ENCODE measurements at places on chromosomes 16 and 17.

DNA sequence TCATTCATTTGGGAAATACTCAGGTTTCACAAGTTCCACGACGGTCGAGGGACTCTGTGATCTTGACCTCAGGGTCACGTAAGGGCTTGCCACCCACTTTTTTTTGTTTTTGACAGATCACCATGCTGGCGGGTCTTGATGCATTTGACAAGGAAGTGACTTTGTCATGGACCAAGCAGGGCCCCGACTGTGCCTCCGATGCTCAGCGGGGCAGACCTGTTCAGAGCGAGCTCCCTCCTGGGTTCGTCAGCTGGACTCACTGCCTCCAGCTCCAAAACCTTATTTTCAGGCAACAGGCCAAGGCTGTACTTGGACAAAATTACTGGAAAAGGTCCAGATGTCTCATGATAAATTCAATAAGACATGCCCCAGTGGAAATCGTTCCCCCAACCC lies 9.0 kb upstream of the CLEC18A start:
- no peak for DNase-seq

- DNase-seq, result no peak
Observed at GRCh38 chr17:57357830-57358430, 101.6 kb downstream of the MSI2 start.

- no peak for DNase-seq
Observed at GRCh38 chr16:24188021-24188542, 68.1 kb upstream of the CACNG3 start.

DNA sequence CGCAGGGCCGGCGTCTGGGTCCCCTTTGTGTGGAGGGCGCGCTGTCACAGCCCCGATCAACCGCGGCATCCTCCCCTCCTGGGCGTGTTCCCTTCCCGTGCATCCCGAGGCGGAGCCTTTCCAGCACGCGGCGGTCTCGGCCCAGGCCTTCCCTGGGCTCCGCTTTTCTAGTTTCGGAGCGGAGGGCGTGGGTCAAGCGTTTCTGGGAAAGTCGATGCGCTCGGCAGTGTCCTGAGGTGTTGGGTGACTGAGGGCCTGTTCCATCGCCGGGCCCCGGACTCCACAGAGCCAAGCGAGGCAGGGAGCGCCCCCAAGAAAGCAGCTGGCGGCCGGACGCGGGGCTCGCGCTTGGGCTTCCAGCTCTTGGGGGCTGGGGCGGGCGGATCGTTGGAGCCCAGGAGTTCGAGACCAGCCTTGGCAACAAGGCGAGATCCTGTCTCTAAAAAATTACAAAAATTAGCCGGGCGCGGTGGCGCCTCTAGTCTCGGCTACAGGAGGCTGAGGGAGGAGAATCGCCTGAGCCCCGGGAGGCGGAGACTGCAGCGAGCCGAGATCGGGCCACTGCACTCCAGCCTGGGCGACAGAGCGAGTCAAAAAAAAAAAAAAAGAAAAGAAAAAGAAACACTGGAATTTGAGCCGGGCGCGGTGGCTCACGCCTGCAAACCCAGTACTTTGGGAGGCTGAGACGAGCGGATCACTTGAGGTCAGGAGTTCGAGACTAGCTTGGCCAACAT lies 806 bp downstream of the IFT140 start:
- DNase-seq, result no peak

GRCh38 chr16:72203401-72203800 lies 31.4 kb upstream of the PMFBP1 start:
- no peak for DNase-seq

- DNase-seq, result no peak
Observed at GRCh38 chr16:53465606-53466280, 31.5 kb downstream of the RBL2 start.

- no peak for DNase-seq
Observed at GRCh38 chr17:45368651-45369050, 51.8 kb upstream of the MAP3K14 start.

GRCh38 chr16:75573955-75574354 lies 7.8 kb downstream of the GABARAPL2 start:
- DNase-seq, result no peak

- DNase-seq, result no peak
Observed at GRCh38 chr17:27319541-27320221, 25.8 kb downstream of the WSB1 start.

- DNase-seq, result no peak
Observed at GRCh38 chr17:12507026-12507595, 158.6 kb upstream of the MYOCD start.

GRCh38 chr17:82388223-82388921 lies 16.8 kb downstream of the UTS2R start:
- DNase-seq, result no peak

GRCh38 chr16:70689970-70690891 lies 4.4 kb upstream of the MTSS2 start:
- no peak for DNase-seq

GRCh38 chr17:40355804-40356758 lies 8.5 kb downstream of the GJD3 start:
- DNase-seq, result no peak

DNA sequence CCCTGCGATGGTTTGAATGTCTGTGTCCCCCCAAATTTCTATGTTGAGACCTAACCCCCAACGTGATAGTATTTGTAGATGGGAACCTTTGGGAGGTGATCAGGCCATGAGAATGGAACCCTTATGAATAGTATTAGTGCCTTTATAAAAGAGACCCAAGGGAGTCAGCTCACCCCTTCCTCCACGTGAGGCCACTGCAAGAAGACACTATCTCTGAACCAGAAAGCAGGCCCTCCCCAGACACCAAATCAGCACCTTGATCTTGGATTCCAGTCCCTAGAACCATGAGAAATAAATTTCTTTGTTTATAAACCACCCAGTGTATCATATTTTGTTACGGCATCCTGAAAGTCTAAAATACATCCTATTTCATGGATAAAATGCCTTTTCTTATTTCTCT lies 64.4 kb upstream of the LRRC37A3 start:
- no peak for DNase-seq

DNA sequence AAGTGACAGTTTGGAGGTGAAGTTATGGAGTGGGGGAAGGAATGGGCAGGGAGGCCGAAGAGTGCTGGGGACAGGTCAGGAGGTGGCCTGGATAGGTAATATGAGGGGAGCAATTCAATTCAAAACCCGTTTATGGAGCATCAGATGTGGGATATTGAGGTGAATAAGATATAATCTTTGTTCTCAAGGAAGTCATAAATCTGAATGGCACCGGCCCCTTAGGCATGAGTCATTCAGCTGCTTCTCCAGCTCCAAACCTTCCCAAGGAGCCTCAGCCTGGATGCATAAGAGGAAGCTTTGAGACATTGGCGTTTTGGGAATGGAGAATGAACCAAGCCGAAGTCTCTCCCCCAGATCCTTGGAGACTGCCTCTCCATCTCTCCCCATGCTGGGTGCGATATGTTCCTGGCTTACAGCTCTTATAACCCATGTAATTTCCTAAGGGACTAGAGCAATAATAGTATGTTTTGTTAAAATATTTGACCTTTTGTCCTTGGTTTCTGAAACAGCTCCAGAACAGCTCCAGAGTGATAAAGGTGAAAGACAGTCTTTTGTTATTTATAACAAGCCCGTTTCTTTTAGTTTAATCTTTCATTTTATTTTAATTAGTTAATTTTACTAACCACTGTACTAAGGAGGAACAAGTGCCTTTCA lies 1.7 kb downstream of the TUBG2 start:
- DNase-seq, result no peak

GRCh38 chr17:58521680-58522079 lies 7.2 kb upstream of the MTMR4 start:
- DNase-seq, result no peak

- DNase-seq, result no peak
Observed at GRCh38 chr17:34130544-34130943, 124.5 kb upstream of the CCL2 start.

- DNase-seq, result no peak
Observed at GRCh38 chr16:89034971-89035668, 58.1 kb upstream of the CBFA2T3 start.

DNA sequence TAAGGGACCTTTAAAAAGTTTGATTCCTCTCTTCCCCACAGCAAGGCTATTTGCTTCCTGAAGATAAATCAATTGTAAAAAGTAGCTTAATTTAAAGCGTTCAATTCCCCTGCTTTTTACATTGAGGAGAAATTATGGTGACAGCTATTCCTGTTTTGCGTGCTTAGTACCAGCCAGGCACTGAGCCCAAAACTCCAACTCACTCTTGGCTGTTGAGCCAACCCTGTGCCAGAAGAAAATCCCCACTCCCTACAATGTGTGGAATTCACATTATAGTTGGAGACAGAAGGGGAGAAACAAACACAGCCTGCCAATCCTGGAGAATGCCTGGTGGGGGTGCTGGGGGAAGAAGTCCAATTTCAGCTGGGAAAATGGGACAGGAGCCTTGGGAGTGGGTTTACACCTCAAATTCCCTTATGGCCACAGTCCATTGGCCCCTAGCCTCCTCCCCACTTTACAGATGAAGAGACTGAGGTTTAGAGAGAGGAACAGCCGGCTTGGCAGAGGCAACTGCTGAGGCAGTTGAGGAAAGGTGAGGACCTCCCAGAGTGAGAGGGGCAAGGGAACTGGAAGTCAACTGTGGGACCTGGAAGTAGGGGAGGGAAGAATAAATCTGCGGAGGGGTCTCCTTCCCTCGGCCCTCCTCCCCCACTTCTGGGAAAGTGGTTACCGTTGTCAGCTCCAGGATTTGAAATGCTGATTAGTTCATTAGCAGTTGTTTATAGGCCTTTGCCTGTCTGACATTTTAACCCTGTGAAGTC lies 26.1 kb downstream of the CDH1 start:
- no peak for DNase-seq

DNA sequence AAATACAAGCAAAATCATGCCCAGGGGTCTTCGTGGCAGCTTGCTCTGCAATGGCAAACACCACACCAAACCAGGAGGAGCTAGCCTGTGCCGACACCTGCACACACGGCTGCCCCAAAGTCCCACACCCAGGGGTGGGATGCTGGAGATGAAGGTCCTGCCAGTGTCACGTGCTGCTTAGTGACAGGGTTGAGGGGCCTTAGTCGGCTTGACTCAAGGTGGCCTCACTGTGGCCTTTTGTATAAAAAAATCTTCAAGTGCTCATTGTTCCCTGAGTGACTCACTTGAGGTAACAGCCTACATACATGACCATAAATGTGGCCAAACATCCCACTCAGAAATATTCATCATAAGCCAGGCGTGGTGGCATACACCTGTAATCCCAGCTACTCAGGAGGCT lies 7.3 kb downstream of the TRIM65 start:
- no peak for DNase-seq

All from occipital lobe (tissue), 3 donors.